ENCODE measurements at places on chromosomes 16 and 17. TPM values are rescaled to one million over a fixed set of nuclear protein-coding genes. Genes with fewer than 3 reads are reported as not detected.

Gene BCAR1
- 51.1 TPM for total RNA-seq

Gene GPR139
- not detected for total RNA-seq

Gene ULK2
- 16.2 TPM for total RNA-seq

GRCh38 chr17:11742886-11743285, 144.6 kb downstream of the DNAH9 start:
- H3K4me3 ChIP-seq = no peak overlapping the region
- no peak for DNase-seq
- no peaks in the 10 kb centered on the region for H3K4me1 ChIP-seq
- H3K27me3 ChIP-seq = no peaks in the 10 kb centered on the region
- H3K36me3 ChIP-seq = no peaks in the 10 kb centered on the region

Gene SOST
- not detected for total RNA-seq

DNA sequence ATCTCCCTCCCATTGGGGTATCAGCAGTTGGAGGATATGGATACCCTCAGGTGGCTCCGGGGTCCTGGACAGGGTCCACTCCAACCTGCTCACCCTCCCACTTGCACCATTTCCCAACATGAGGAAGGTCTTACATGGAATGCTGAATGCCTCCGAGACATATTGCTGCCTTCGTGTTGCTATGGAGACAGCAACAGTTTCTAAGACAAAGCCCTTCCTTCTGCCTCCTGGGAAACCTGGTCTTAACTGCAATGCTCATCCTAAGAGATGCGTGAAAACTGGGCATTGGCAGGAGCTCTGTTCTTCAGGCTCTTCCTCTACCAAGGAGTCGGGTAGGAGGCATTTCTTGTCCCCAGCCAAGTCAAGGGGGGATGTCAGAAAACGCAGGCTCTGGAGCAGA, 45.2 kb downstream of the ST3GAL2 start:
- no peak for DNase-seq
- no peak overlapping the region for H3K4me3 ChIP-seq
- H3K4me1 ChIP-seq = no peaks in the 10 kb centered on the region
- no peaks in the 10 kb centered on the region for H3K27me3 ChIP-seq

GRCh38 chr17:546456-546855, 168.2 kb downstream of the VPS53 start:
- H3K4me3 ChIP-seq = no peak overlapping the region
- H3K27me3 ChIP-seq = no peaks in the 10 kb centered on the region

DNA sequence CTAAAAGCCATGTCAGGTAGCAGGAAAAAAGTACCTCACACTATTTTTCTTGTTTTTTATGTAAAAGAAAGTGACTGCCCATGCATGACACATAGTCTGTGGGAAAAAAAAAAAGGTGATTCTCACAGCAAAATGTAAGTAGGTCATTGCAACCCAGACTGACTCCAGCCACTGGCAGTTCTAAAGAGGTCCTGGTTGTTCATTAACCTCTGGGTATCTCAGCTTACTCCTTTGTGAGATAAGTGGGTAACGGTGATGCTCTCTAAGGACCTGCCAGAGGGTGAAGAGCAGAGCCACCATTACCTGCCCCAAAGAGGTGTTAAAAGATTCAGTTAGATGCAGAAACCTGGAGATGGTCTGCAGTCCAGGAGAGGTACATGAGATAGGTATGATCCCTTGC, 531.9 kb downstream of the GRIN2A start:
- no peak overlapping the region for H3K4me3 ChIP-seq
- H3K36me3 ChIP-seq = no peaks in the 10 kb centered on the region

GRCh38 chr16:51404386-51404785, 253.3 kb upstream of the SALL1 start:
- no peaks in the 10 kb centered on the region for H3K4me1 ChIP-seq
- no peak for DNase-seq
- H3K27me3 ChIP-seq = no peaks in the 10 kb centered on the region

DNA sequence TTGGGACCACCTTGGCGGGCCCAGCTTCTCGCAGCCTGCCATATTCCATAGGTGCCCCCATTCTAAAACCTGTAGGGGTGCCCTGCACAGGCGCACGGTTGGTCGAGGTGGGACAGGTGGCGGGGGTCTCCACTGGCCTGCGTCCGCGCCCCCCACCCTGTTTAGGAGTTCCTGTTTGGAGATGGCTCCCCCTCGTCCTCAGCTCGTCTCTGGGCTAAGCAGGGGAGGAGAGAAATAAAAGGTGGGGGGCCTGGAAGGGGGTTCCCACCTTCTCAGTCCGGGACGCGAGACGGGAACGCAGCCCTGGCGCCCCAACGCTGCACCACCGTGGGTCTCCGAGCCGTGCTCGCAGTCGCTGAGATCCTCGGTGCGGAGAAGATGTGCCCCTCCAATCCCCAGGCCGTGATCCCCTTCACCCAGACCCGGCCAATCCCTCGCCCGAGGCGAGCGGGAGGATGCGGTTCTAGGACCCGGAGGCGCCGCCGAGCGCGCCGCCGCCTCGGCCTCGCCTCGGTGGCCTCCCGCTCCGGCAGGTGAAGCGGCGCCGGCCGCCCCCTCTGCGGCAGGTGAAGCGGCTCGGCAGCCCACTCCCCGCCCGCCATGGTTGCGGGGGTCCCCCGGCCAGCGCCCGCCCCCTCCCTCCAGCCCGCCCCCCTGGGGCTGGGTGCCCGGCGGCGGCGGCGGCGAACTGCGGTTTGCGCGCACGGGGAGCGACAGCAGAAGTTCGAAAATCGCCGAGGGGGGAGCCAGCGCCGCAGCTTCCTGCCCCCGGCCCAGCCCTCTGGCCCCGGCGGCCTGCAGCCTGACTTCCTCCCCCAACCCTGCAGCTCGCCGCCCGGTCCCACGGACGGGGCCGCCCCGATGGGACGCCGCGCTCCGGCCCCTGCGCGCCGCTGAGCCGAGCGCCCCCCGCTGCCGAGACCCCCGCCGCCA, at the start of gene FMNL1:
TSS of gene FMNL1 (plus strand) at position 805 of the 933 bp plus-strand sequence. CDS start 240 bp downstream, outside the sequence.
- no peaks in the 10 kb centered on the region for H3K36me3 ChIP-seq
- H3K4me3 ChIP-seq = no peak within 1 kb of the TSS
- H3K27me3 ChIP-seq = no peaks in the 10 kb centered on the region
- no peak within 1 kb of the TSS for H3K27ac ChIP-seq
- DNase-seq = peak; percentile 31

Gene SLC12A3
- not detected for total RNA-seq

DNA sequence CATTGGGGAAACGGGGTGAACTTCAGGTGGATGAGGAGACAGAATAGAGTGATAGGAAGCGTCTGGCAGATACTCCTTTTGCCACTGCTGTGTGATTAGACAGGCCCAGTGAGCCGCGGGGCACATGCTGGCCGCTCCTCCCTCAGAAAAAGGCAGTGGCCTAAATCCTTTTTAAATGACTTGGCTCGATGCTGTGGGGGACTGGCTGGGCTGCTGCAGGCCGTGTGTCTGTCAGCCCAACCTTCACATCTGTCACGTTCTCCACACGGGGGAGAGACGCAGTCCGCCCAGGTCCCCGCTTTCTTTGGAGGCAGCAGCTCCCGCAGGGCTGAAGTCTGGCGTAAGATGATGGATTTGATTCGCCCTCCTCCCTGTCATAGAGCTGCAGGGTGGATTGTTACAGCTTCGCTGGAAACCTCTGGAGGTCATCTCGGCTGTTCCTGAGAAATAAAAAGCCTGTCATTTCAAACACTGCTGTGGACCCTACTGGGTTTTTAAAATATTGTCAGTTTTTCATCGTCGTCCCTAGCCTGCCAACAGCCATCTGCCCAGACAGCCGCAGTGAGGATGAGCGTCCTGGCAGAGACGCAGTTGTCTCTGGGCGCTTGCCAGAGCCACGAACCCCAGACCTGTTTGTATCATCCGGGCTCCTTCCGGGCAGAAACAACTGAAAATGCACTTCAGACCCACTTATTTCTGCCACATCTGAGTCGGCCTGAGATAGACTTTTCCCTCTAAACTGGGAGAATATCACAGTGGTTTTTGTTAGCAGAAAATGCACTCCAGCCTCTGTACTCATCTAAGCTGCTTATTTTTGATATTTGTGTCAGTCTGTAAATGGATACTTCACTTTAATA, 7.0 kb upstream of the TMEM235 start:
- H3K27me3 ChIP-seq = no peaks in the 10 kb centered on the region
- H3K4me3 ChIP-seq = no peak overlapping the region
- no peak overlapping the region for H3K27ac ChIP-seq
- H3K4me1 ChIP-seq = no peaks in the 10 kb centered on the region
- no peaks in the 10 kb centered on the region for H3K36me3 ChIP-seq
- no peak for DNase-seq

Gene LCMT1
- total RNA-seq = 32.7 TPM

GRCh38 chr16:64983963-64984362, 137.9 kb downstream of the CDH11 start:
- no peak overlapping the region for H3K27ac ChIP-seq
- H3K36me3 ChIP-seq = no peaks in the 10 kb centered on the region
- no peaks in the 10 kb centered on the region for H3K4me1 ChIP-seq

GRCh38 chr17:32174889-32175288, 32.6 kb downstream of the RHOT1 start:
- H3K4me1 ChIP-seq = no peaks in the 10 kb centered on the region
- H3K27me3 ChIP-seq = no peaks in the 10 kb centered on the region
- H3K27ac ChIP-seq = no peak overlapping the region

DNA sequence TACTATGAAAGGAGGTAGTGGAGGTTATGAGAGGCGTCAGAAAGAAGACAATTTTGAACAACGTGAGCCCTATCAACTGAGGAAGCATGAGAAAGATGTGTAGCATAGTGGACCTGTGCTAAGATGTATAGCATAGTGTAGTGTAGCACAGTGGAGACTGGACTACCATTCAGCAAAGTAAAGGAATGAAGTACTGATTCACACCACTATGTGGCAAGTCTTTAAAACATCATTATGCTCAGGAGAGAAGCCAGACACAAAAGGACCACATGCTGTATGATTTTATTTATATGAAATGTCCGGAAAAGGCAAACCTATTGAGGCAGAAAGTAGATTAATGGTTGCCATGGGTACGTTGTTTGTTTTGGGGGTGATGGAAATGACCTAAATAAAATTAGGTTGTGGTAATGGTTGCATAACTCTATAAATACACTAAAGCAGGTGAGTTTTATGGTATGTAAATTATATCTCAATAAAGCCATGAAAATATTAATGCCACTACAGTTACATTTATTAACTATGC, 20.4 kb upstream of the XYLT1 start:
- no peaks in the 10 kb centered on the region for H3K36me3 ChIP-seq
- H3K4me1 ChIP-seq = no peaks in the 10 kb centered on the region
- H3K4me3 ChIP-seq = no peak overlapping the region
- no peak for DNase-seq

DNA sequence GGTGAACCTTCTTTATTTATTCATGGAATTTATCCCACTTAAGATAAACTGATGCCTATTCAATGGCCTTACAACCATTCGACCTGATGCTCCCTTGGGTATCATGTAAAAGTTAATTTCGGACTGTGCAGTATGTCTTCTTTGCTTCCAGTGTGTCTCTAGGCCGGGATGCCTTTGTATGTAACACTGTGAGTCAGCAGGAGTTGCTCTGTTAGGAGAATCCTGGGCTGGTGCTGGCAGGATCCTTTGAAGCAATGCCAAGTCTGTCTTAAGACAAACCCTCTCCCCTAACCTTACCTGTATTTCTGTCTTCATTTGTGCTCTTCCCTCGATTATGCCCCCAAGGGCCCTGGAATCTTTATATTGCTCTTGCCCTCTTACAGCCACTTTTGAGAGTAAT, 37.9 kb upstream of the ABCA8 start:
- no peaks in the 10 kb centered on the region for H3K27me3 ChIP-seq
- H3K4me3 ChIP-seq = no peak overlapping the region
- H3K36me3 ChIP-seq = no peaks in the 10 kb centered on the region
- no peaks in the 10 kb centered on the region for H3K4me1 ChIP-seq
- no peak overlapping the region for H3K27ac ChIP-seq

GRCh38 chr16:8107296-8107695, 483.0 kb downstream of the TMEM114 start:
- peak; percentile 41 for DNase-seq
- peaks cover 10% of the 10 kb centered on the region for H3K4me1 ChIP-seq
- no peaks in the 10 kb centered on the region for H3K27me3 ChIP-seq
- no peak overlapping the region for H3K27ac ChIP-seq
- no peak overlapping the region for H3K4me3 ChIP-seq

GRCh38 chr17:9937241-9937761, 32.2 kb upstream of the RCVRN start:
- H3K27ac ChIP-seq = no peak overlapping the region
- no peaks in the 10 kb centered on the region for H3K27me3 ChIP-seq
- no peaks in the 10 kb centered on the region for H3K36me3 ChIP-seq
- no peak overlapping the region for H3K4me3 ChIP-seq

Gene KRT33A
- total RNA-seq = not detected

DNA sequence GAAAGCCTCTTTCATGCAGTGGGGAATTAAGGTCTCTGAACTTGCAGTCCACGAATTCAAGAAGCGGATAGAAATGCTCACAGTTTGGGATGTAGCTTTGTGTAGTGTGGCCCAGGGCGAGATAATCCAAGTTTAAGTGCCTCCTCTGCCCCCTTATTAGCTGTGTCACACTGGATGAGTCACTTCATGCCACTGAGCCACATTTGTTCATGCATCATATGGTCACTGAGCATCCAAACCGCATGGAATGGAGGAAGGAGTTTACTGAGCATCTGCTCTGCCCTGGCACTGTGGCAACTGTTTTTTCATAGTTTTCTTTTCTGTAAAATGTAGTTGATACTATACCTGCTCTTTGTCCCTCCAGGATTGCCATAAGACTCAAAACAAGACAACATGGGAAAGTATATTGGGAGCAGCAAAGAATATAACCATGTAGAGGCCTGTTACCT, 15.1 kb upstream of the DHX8 start:
- DNase-seq = no peak
- no peak overlapping the region for H3K4me3 ChIP-seq
- H3K36me3 ChIP-seq = no peaks in the 10 kb centered on the region
- H3K4me1 ChIP-seq = no peaks in the 10 kb centered on the region

GRCh38 chr16:79845734-79846135, 245.2 kb upstream of the MAF start:
- H3K36me3 ChIP-seq = no peaks in the 10 kb centered on the region
- DNase-seq = no peak
- H3K27me3 ChIP-seq = no peaks in the 10 kb centered on the region
- H3K27ac ChIP-seq = no peak overlapping the region
- no peaks in the 10 kb centered on the region for H3K4me1 ChIP-seq

GRCh38 chr16:69598045-69598444, 32.3 kb downstream of the NFAT5 start:
- H3K27me3 ChIP-seq = no peaks in the 10 kb centered on the region
- H3K4me3 ChIP-seq = no peak overlapping the region
- no peak overlapping the region for H3K27ac ChIP-seq
- H3K4me1 ChIP-seq = peaks cover 29% of the 10 kb centered on the region

DNA sequence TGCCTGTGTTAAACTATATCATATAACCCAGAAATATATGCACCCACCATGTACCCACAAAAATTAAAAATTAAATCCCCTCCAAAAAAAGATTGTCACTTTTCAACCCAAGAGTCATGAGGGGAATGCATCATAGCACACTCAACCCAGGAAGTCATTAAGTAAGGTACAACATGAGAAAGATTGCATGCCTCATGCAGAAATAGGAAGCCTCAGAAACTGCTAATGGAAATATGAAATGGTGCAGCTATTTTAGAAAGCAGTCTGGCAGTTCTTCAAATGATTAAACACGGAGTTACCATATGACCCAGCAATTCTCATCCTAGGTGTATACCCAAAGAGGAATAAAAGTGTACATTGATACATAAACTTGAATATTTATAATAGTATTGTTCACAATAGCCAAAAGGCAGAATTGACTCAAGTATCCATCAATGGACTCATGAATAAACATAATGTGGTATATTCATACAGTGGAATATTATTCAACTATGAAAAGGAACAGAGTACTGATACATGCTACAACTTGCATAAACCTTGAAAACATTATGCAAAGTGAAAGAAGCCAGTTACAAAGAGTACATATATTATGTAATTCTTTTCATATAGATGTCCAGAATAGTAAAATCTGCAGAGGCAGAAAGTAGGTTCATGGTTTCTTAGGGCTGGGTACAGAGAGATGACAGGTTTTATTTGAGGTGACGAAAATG, 70.4 kb downstream of the TMEM100 start:
- no peaks in the 10 kb centered on the region for H3K36me3 ChIP-seq
- H3K4me1 ChIP-seq = no peaks in the 10 kb centered on the region
- no peak overlapping the region for H3K27ac ChIP-seq
- H3K27me3 ChIP-seq = no peaks in the 10 kb centered on the region

Gene CDK5R1
- total RNA-seq = 0.78 TPM
